ENCODE measurements at places on chromosomes 6 and 20.

DNA sequence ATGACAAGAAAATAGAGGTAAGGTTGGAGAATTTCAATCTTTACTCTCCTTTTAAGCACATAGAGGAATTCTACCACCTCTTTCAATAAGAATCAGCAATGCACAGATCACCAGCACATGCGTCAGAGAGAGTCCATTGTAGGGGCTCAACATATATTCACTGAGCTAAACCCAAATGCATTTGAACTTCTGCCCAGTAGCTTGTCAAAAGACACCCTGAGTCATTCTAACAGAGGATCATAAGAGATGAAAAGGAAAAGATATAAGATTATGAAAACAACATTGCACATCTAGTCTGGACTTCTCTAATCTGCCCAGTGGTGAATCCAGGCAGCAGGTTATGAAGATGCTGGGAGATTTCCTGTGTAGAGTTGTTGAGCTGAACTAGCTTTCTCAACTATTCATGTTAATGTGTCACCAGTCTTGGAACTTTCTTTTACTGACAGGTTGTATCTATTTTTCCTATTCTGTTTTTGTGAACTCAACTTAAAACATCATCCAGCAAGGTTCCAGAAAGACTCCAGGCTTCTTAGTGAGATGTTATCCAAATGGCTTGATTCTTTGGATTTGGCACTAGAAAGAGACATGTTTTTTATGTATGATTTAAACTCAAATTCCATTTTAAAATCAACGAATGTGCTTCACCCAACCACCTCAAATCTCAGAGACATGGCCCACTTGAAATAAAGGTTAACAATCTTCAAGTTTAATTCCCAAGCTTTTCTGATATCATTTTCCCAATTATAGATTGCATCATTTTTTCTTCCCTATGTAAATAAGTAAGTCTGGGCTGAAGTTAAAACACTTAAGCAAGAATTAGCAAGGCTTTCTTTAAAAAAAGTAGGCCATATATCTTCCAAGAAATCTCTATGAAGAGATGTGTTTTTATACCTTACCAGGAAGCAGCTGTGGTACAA lies 89.3 kb downstream of the TSHZ2 start:
- no peak for DNase-seq

DNA sequence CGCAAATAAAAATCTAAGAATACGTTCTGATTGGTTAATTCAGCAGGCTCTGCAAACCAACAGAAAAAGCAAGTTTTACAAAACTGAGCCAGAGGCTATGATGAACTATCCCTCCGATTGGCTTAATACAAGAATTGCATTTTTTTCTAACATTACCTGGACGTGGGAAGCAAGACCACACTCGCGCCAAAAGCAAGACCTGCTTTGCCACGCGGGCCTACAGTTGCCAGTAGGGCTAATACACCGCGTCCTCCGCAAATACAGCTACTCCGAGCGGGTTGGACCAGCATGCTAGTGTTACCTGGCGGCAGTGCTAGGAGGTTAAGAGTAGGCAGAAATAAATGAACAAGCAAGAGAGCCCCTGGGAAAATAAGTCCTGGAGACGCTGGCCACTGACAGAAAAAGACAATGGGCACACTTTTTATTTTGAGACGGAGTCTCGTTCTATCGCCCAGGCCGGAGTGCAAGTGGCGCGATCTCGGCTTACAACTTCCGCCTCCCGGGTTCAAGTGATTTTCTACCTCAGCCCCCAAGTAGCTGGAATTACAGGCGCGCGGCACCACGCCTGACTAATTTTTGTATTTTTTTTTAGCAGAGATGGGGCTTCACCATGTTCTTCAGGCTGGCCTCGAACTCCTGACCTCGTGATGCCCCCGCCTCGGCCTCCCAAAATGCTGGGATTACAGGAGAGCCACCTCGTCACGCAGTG lies 131.9 kb upstream of the BTN3A2 start:
- DNase-seq = no peak

- no peak for DNase-seq
These were observed 10.4 kb downstream of the HIVEP2 start for GRCh38 chr6:142934599-142934998.

- no peak for DNase-seq
These were observed 536.0 kb upstream of the JARID2 start for GRCh38 chr6:14709900-14710299.

DNA sequence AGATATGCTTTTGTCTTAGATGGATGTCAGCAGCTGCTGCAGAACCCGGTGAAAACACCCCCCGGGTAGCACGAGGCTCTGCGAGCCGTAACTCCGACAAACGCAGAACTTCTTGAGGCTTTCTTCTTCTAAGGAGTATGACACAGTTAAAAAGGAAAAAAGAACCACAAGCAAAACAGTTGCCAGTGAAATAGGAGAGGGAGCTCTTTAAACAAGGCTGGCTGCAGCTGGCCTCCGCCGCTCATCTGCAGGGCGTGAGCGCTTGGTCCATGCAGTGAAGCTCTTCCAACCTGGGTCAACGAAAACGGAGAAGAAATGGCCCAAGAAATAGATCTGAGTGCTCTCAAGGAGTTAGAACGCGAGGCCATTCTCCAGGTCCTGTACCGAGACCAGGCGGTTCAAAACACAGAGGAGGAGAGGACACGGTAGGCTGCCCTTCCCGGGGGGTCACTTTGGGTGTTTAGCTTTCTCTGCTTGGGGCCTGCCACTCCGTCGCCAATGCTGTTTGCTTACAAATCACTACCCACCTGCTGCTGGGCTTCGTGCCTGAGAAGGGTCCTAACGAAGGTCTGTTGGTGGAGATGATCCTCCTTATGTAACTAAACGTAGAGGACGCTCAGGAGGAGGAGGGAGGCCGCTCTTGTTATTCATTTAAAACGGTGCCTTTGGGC lies 13.2 kb downstream of the SYTL3 start:
- DNase-seq = no peak

GRCh38 chr20:60680554-60680953 lies 571.5 kb upstream of the CDH4 start:
- DNase-seq = no peak

- DNase-seq = no peak
These were observed 286.7 kb upstream of the SPTLC3 start for GRCh38 chr20:12722091-12722490.

DNA sequence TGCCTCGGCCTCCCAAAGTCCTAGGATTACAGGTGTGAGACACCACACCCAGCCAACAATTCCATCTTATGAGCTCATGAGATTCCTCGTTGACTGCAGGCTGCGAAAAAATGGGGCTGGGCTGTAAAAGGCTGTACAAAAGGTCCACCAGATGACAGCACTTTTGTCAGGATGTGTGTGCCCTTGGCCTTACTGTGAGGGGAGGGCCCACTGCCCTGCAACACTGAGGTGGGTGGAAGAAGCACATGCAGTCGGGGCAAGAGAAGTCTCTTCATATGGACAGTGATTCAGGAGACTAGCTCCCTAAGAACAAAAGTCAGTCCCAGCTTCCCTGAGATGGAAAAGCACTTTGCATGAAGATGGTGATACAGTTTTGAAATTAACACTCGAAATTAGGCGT lies 50.5 kb downstream of the KCTD20 start:
- no peak for DNase-seq

DNA sequence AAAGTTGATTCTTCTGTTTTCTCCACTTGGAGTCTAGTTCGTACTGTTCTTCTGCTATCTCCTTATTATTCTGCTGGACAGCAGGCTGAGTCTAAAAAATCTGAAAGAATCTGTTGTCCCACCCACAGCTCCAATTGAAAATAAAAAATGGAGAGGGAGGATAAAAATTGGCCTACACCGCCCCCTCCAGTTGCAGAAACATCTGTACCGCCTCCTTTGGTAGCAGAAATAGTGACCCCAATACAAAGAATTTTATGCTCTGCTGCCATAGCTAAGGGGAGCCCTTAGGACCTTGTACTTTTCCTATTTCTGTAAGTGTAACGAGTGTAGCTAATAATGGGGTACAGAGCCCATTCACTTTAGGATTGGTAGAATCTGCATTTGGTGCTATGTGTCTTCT lies 4.9 kb upstream of the FKBP1A start:
- no peak for DNase-seq
